ENCODE measurements at places on chromosomes 7 and 10.
A peak's percentile ranks its signal among the peaks of the same experiment; 100 is the strongest.

DNA sequence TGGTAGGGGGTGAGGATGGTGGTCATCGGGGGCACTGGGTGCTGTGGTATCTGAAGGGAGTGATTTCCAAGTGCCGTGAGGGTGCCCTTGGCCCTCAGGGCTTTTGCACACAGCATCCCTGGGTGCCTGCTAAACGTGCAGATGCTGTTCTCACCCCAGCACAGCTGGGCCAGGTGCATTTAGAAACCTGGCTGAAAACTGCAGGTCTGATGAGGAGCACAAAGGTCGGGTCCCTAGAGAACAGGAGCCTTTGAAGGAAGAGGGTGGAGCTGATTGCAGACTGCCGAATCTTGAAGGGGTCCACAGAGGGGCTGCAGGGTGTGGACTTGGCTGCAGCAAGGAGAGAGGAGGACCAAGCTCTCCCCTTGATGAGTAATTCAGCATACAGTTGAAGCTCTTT is 32.0 kb downstream of the ZMIZ1 start:
- no peak for DNase-seq

DNA sequence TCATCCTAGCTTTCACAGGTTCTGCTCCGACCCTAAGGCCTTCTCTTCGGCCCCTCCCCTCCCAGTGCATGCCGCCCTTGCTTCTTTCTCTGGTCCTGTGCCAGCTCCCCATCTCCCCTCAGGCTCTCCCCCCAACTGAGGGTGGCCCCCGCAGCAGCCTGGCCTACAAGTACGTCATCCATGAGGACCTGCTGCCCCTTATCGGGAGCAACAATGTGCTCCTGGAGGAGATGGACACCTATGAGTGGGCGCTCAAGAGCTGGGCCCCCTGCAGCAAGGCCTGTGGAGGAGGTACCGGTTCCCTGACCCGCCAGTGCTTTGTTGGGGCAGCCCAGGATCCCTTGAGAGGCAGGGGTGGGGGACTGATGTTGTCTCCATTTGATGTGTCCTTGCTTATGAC is 33.8 kb downstream of the TBATA start:
- DNase-seq, result no peak

- no peak for DNase-seq
Observed at GRCh38 chr10:23359692-23360380, 15.2 kb upstream of the C10orf67 start.

GRCh38 chr7:44147026-44147991 is 6.2 kb upstream of the MYL7 start:
- DNase-seq, result no peak

DNA sequence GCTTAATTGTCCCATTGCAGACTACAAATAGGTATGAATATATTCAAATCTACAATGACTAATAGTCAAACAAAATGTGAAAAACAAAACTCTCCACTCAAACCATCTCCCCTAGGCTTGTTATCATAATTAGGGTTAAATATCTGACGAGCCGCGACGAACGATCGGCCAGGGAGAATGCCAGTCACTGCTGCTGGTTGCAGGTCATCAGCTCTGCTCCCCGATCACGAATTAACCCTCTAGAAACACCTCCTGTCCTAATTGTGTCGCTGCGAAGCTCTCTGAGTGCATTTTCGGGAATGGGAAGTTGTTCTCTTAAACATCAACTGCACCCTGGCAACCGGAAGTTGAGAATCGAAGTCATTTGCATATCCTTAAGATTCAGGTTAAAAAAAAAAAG is 167.3 kb downstream of the TCERG1L start:
- DNase-seq, result no peak

DNA sequence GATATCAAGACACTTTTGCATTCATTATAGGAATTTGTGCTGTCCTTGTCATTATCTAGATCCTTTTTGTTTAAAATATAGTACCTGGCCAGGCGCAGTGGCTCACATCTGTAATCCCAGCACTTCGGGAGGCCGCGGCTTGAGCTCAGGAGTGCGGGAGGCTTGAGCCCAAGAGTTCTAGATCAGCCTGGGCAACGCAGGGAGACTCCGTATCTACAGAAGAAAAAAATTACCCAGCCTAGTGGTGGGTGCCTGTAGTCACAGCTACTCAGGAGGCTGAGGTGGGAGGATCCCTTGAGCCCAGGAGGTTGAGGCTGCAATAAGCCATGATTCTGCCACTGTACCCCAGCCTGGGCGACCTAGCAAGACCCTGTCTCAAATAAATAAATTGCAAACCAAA is 621 bp upstream of the MORN4 start:
- DNase-seq, result peak; percentile 26

GRCh38 chr10:49568235-49568634 is 29.3 kb upstream of the ERCC6 start:
- DNase-seq, result peak; percentile 12

- no peak for DNase-seq
Observed at GRCh38 chr10:5588603-5589002, 63.8 kb downstream of the CALML3 start.

DNA sequence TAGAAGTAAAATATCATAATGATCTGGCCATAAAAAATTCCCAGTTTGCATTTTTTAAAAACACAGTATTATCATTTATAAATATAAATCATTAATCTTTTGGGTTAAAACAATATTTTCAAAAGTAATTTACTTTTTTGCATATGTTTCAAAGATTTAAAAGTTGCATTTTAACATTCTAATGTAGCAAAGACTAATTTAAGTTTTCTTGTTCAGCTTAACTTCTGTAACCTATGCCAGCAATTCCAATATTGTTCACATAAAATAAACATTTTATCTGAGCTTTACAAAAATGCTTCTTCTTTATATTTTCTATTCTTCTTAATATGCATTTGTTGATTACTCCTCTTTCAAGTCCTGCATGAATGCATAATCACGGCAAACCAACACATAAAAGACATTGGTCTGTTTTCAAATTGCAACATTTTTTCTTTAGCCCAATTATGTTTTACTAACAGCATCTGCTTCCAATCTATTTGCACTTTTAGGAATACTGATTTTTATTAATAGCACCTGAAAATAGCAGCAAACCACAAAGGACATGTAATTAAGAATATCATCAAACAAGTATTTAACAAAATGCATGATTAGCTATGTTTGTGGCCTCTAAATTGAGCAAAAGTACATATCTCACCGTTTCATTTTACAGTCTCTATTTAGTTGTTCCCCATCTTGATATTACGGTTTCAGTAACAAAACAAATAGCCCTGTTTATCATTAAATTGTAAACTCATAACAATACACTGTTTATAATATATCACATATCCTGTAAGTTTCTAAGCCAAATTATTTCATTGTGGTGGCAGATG is 286.9 kb upstream of the NFE2L3 start:
- no peak for DNase-seq

Measured in suppressor macrophage treated with lipopolysaccharide for 4 hours (primary cell).